NCI-H2081 (cell line): ENCODE measurements at places on chromosomes 5 and 9.

- DNase-seq: no peak
Observed at GRCh38 chr5:101535626-101536025, 632.5 kb upstream of the ST8SIA4 start.

DNA sequence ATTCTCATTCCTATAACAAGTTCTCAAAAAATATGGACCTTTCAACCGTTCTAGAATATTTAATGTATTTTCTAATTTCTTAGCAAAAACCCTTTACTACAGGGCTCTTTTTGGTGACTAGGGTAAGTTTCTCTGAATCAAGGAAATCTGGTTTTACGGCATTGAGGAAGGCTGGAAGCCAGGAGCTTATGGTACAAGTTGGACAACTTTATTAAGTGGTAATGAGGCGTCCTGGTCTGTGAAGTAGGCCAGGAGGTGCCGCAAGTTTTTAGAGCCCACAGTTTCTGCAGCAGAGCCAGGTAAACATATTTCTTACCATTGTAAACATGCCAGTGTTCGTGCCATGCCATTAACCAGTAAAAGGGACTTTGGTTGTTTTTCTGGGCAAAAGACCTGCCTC lies 14.6 kb upstream of the C1QTNF3 start:
- DNase-seq: no peak

DNA sequence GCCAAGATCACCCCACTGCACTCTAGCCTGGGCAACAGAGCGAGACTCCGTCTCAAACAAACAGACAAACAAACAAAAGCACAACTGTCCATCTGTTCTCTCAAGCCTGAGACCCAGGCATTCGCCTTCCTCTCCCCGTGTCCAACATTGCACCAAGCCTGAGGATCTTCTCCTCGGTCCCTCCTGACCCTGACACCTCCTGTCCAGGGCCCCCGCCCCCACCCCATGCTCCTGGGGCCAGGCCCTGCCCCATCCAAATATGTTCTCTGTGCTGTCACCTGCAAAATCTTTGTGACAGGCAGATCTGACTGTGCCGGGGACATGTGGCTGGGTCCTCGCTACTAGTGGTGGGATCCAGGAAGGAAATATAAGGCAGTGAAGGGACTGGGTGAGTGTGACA lies 33.4 kb upstream of the UNC5A start:
- no peak for DNase-seq

GRCh38 chr9:72038890-72039410 lies 21.5 kb downstream of the C9orf57 start:
- peak; percentile 80 for DNase-seq

- no peak for DNase-seq
Observed at GRCh38 chr5:141903261-141903660, 20.4 kb upstream of the DELE1 start.

DNA sequence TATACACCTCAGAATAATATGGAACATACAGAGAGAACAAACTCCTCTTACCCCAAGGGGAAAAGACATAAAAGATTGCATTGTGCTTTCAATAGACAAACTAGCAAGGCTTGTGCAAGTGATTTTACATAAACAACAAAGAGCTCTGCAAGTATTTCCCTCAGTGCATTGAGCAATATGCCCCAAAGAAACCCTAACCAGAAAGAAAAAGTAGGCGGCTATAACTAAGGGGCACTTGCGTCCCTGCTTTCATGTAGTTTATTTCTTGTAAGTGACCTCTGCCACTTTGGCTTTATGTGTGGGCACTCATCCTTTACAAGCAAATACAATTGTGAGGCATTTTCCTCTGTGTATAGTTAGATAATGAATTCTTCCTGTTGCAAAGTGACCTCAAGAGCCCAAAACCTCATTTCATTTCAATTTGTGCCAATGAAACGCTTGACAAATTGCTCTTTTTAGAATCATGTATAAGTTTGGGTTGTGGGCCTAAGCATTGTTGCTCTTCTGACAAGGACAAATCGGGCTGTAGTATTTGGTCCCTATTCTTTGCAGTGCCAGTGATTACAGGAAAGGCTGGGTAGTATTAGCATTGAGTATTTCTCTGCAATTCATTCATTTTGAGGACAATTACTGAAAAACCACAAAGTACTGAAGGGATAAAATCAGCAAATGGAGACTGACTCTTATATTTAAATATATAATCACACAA lies 282.2 kb downstream of the DTWD2 start:
- DNase-seq: no peak

DNA sequence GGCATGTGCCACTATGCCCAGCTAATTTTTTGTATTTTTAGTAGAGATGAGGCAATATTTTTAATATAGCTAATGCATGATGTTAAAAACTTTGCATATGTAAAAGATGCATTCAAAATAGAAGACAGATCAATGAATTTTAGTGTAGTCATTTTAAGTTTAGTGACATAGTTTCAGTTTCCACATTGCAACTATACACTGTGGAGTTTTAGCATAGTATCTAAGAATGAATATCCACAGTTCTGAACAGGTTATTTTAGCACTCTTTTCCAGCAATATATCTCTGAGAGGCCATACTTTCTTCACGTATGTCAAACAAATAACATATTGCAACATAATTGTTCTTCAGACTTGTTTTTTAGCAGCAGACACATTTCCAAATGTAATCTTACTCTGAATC lies 39.3 kb downstream of the RAB24 start:
- no peak for DNase-seq

DNA sequence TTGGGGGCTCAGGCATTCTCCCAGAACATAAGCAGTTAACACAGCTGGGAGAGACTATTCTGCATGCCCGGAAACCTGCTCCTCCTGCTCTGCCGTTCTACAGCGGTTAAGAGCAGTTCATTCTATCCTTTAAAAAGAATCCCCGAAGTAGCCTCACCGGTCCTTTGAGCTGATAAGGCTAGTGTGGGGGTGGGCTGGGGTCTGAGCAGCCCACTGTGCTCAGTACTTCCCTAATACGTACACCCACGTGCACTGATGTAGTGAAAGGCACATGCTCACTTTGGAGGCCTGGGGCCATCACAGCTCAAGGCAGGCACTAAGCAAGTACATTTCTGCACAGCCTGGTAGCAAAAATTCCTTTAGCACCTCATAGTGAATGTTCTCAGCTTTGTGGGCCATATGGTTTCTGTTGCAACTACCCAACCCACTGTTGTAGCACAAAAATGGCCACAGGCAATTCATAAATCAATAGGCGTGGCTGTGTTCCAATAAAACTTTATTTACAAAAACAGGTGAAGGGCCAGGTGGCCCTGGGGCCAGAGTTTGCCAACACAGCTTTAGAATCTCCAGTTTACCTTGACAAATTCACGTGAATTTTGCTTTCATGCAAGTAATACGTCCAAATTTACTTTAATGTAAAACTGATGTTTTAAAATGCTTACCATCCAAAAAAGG lies 136.4 kb downstream of the ZNF354C start:
- no peak for DNase-seq

DNA sequence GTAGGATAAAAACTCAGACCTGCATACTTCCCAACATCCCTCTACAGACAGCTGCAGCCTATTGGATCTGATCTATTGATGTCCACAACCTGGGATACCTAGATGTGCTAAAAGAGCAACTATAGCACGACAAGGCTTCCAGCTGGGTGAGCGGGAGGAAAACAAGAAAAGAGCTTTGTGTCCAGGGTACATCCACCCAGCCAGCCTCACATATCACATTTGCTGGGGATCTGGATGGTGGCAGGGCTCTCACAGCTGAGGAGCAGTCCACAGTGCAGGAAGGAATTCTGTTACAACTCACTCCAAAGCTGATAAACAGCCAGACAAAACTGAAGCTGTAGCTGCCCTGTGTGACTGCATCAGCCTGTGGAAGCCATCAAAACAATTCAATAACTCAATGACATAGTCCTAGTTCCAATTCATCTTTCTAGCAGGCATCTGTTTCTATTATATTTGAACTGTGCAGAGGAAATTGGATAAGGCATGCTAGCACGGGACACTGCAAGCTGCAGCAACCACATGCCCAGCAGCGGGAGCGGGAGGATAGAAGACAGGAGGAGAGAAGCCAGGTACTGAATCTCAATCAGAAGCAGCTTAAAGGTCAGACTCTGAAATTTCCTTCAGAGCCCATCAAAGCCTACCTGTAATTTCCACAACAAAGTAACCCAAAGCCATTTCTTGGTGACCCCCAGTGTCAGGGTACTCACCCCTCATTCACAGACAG lies 45.0 kb downstream of the MED10 start:
- no peak for DNase-seq

DNA sequence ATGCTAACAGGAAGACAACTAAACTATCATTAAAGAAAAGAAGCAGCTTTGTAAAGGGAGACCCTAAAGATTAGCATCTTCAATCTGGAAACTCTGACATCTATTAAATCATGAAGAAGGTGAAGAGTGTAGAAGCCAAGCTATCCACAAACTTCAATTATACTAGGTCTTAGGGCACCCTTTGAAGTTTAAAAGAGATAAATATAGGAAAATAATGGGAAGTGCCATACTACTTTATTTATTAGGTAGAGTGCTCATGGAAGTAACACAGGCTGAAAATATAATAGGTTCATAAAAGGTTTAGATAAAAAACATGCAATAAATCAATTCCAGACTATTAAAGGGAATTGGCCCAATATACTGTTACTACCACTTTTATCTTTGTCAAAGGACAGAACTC lies 19.9 kb downstream of the CDH10 start:
- DNase-seq: no peak

DNA sequence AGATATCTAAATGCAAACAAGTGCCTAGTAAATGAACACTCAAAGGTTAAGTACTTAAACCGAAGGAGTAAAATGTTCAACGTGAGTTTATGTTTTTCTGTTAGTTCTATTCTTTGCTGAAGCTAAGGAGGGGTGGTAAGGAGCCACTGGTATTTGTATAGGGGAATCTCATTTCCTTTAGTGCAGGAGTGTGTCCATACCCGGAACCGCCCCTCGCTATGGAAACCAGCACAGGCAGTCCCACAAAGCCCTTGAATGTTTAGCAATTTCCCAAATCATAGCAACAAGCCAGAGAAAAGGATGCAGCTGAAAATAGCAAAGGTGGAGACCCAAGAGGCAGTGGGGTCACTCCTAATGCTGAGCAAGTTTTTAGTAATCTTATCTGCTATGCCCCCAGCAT lies 78.8 kb upstream of the STK32A start:
- no peak for DNase-seq

DNA sequence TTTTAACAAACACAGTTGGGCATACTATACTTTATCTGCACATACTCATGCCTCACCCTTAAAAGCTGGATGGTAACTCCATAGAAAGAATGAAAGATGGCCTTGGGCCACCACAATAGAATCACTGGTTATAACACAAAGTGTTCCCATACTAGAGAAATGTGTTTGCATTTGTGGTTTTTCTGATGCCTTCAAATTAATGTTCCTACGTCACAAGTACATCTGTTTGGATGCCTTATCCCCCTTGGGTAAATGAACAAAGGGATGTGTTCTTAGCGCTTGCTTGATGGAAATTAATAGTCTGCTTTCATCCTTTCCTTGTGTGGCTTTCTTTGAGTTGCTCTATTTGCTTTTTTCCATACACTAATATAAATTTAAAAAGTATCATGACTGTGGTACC lies 291.1 kb upstream of the PDE4D start:
- DNase-seq: no peak

GRCh38 chr5:125236007-125236406 lies 489.6 kb upstream of the ZNF608 start:
- DNase-seq: no peak

DNA sequence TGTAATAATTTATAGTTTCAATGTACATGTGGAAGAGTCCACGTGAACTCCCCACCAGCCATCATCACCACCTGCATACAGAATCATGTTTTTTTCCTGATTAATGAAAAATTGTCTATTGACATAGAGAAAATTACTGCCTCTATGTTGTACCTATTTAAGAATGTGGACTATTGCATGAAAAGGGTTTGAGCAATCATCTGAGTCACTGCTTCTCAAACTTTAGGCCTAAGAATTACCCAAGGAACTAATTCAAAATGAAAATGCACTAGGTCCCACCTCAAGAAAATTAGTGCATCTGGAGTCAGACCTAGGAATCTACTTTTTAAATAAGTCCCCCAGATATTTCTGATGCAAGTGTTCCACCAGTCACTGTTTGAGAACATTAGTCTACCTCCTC lies 709.3 kb downstream of the MAT2B start:
- no peak for DNase-seq

- no peak for DNase-seq
Observed at GRCh38 chr9:26261503-26262330, 583.5 kb upstream of the TUSC1 start.

GRCh38 chr9:83996126-83996525 lies 15.5 kb downstream of the RMI1 start:
- DNase-seq: no peak
